NCI-H146 (cell line): ENCODE measurements at places on chromosomes 7 and 10.
A peak's percentile ranks its signal among the peaks of the same experiment; 100 is the strongest.

- DNase-seq, result no peak
Measured at GRCh38 chr7:69663911-69664832, 65.9 kb downstream of the AUTS2 start.

DNA sequence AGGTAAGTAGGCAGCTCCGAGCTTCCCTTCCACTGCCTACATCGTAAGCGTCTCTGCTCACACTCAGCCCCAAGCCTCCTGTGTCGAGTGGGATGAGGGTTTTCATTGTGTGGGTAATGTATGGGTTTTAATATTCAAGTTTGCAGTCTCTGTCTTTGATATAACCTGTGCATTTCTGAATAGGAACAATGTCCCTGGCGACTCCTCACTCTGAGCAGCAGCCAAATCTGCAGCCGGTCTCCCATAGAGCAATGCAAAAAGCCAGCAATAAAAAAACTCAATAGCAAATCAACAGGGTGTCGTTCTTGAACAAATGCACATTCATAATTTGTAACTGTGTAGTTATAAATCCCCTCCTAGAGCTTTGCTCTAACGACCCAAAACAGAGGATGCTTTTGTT lies 33.4 kb downstream of the PPP1R17 start:
- no peak for DNase-seq

DNA sequence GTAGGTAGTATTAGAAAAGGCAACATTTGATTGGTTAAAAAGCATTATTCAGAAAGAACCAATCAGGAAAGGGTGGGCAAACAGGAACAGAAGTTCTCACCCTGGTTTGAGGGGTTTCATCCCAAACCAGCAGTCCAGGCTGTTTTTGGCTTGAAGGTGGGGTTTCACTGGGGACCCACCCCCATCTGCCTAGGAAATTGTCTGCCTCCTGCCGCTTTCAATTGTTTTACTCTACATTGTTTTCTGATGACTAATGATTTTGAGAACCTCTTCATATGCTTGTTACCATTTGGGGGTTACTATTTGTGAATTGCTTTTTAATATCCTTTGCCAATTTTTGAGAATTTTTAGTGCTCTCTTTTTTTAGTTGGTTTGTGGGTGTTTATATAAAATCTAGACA lies 3.3 kb upstream of the PCBD1 start:
- DNase-seq, result no peak

- no peak for DNase-seq
Measured at GRCh38 chr10:91616137-91616536, 16.7 kb downstream of the PPP1R3C start.

DNA sequence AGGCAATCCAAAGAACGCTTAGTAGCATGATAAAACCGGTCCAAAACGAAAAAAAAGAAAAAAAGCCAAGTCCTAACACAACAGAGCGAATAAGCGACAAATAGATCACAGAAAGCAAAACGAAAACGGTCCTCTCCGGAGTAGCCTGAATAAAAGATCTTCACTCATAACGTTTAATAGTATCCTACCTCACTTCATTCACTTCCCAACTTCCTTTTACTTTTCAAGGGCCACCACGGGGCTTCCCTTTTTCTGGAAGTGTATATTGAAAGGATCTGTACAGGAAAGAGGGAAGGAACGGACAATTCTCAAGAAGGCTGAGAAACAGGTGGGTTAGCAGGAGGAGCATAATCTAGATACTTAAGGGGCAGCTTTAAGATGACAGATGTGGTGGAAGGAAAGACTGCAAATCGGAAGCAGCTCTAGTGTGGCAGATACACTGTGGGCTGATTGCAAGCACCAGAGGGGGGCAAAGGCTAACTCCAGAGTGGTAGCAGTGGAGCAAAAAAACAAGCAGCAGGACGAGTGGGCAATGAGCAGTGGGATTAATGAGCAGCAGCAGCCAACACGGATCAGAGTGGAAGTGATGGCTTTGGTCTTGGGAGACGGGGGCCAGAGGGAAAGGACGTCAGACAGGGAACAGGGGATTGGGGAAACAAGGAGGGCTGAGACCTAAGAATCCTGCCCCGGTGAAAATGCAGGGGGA lies 866 bp downstream of the CNOT4 start:
- DNase-seq, result peak; percentile 54

DNA sequence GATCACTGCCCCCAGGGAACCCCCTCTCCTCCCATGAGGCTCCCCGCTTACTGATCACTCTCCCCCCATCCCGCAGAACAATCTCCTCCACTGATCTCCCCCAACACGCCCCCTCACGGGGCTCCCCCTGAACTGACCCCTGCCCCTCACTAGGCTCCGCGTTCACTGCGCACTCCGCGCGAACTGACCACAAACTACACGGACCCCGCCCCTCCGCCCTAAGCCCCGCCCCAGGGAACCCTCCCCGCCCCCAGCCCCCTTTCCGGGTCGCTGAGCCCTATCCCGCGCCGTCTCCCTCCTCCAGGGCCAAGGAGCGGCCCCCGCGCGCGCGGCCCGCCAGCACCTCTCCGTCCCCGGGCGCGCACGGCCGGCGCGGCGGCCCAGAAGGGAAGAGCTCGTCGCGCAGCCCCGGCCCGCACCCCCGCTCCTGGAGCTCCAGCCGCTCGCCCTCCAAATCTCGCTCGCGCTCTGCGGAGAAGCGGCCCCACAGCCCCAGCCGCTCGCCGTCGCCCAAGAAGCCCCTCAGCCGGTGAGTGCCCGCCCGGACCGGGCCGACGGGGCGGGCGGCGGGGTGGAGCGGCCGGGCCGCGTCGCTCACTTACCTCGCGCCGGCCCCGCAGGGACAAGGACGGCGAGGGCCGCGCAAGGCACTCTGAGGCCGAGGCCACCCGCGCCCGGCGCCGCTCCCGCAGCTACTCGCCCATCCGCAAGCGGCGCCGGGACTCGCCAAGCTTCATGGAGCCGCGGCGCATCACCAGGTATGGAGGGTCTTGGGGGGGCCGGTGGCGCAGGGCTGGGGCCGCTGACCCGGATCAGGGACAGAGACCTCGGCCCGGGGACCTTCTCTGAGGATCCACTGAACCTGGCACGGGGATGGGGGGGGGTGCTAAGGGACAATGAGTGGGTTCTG lies 19.9 kb upstream of the HSPB1 start:
- DNase-seq, result peak; percentile 27

DNA sequence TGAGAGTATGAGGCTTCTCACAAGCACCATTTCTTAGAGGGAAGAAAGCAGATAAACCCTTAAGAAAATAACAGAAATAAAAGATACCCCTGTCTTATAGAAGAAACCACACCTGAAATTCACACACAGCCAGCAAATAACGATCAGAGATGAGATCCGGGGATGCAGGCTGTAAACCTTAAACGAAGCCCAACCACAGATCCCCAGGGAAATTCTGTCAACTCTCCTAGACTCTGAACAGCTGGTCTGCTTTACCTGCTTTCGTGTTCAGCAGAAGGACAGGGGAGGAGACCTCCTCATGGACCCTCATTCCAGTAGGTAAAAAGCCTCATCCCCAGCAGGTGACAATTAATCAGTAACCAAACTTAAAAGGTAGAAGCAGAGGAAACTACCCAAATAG lies 45.0 kb downstream of the VOPP1 start:
- DNase-seq, result peak; percentile 29

DNA sequence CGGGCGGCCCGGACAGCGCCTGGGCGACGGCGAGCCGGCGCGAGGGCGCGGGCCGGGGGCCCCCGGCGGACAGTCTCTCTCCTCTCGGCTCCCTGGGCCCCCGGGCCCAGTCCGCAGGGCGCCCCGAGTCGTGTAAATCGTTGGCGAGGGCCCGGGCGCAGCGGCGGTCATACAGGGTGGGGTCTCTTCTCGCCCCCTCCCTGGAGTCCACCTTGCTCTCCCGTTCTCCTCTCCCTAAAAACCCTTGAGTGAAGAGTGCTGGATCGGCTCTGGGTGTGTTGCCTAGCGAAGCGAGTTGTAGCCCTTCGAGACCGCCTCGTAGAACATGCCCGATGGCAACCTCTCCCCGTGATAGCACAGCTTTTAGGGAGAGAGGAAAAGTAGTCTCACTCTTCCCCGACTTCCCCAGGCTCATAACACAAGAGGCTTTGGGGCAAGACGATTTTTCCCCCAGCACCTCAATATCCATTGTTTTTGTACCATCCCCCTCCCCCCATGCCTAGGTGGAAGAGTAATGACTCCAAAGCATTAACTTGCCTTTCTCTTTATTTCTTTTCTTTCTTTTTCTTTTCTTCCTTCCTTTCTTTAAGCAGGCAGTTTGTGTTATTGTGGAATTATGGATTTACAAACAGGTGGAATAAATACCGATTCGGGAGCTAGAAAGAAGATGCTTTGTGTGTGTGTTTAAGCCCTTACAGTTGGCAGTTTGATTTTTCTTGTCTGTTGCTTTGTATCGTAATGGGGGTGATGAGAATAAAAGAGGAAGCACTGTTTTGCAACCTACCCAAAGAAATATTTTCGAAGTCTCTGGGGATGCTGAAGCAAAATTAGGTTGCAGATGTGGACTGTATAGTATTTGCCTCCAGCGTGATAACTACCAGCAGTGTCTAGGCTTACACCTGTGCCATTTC lies 822 bp downstream of the SHOC2 start:
- DNase-seq, result peak; percentile 49

GRCh38 chr7:80414331-80414730 lies 97.5 kb downstream of the GNAT3 start:
- DNase-seq, result no peak

- no peak for DNase-seq
Measured at GRCh38 chr10:130938051-130938450, 373.5 kb downstream of the TCERG1L start.

GRCh38 chr10:104924101-104924795 lies 283.2 kb downstream of the SORCS3 start:
- DNase-seq, result no peak

DNA sequence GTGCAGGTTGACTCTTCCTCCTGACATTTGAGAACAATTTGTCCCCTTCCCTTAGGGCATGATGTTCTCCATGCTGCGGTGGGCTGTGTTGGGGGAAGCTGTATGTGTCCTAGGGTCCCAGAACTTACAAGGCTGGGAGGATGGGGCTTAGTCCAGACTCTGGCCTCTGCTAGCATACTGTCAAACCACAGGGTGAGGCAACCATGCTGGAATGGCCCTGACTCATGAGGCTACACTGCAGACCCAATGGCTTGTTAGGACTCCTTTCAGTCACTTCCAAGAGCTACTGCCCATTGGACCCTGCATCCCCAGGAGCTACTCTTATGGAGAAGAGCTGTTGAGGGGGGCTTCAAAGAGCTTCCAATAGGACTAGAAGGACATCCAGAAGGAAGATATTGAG lies 20.1 kb upstream of the FAM170B start:
- DNase-seq, result no peak

DNA sequence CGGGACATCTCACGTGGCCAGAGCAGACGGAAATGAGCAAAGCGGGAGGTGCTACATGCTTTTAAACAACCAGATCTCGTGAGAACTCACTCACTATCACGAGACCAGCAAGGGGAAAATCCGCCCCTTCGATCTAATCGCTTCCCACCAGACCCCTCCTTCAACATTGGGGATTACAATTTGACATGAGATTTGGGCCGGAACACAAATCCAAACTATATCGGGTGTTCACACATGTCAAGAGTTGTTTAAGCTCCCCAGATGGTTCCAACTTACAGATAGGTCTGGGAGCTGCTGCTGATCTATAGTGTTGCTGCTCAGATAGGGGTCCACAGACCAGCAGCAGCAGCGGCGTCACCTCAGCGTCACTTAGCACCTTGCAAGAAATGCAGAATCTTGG lies 194.9 kb downstream of the GPAM start:
- no peak for DNase-seq

DNA sequence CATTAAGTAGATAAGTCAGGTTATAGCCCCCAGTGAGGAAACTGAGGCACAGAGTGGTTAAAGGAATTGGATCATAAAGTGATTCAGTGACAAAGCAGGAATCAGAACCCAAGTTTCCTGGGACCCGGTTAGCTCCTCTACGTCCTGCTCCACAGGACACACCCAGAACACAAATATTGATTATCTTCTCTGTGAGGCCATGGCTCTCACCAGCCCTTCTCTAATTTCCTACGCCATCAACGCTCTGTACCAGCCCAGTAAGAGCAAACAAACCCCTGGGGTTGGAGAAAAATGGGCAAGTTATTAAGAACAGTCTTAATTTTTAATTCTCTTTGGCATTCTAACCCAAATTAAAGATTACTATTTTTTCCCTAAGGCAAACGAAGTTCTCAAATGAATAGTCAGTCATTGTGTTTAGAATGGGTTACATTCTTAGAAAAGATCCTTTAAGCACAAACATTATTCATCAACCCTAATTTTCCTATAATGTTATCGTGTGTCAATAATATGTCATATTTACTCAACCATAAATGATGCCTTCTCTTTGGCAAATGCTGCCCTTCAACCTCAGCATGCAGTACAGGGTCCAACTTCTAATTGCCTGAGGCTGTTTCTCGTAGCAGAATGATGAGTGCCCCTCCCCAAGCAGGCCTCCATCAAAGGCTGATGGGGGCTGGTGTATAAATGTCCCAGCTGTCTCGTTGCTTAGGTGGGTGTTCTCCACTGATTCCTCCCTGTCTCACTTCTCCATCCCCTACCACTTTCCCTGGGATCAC lies 25.4 kb upstream of the TM9SF3 start:
- DNase-seq, result peak; percentile 97

DNA sequence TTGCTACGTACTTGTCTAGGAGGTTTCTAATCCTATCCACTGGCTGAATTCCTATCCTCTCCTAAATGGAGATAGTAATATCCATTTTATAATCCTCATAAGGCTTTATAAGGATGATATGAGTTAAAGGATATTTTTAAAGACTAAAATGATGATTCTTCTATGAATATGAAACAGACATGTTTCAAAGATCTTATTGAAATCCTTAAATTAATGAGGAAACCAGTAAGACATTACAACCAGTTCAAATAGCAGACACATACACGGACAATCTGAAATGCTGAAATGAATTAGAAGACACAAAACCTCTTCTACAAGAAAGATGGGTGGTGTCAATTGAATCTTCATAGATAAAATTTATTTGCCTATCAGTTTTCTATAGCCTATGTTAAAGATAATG lies 132.9 kb upstream of the ANK3 start:
- no peak for DNase-seq

DNA sequence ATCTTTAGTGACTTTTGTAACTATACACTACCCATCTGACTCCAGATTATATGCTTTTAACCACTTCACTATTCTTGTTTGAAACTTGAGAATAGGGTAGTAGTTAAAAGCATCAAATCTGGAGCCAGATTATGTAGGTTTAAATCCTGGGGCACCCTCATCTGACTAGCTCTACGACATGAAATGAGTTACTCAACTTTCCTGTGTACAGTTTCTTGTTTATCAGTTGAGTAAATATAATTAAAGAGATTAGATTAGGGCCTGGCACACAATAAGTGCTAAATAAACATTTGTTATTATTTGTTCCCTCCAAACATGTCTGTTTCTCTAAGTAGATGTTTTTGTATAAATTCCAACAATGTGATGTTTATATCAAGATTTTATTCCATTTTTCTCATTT lies 485.3 kb upstream of the LRRTM3 start:
- no peak for DNase-seq

- no peak for DNase-seq
Measured at GRCh38 chr10:88181902-88182600, 318.6 kb downstream of the PTEN start.

- no peak for DNase-seq
Measured at GRCh38 chr10:128416231-128416630, 290.0 kb upstream of the MKI67 start.
